ENCODE measurements at places on chromosomes 4 and X.

DNA sequence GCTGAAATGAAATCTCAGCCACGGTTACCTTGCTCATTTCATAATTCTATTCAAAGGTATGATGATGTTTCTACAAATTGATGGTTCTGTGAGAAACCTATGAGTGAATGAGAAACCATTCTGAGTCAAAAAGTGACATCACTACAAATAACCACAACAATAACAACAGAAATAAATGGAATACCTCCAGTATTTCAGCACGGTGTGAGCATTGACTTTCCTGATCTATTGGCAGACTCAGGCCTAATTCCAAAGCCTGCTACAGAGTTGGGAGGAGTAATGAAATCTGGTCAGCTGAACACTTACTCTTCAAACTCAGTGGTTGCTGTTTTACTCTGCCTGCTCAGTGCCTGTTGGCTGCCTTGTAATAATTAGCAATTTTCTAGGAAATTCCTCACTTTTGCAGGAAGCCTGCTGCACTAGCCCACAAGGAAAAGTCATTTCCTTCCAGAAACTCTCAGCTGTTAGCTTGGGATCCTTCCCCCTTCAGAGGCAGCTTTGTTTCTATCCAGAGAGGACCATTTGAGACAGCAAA, 18.8 kb upstream of the SYNPO2 start:
- no peak for DNase-seq

DNA sequence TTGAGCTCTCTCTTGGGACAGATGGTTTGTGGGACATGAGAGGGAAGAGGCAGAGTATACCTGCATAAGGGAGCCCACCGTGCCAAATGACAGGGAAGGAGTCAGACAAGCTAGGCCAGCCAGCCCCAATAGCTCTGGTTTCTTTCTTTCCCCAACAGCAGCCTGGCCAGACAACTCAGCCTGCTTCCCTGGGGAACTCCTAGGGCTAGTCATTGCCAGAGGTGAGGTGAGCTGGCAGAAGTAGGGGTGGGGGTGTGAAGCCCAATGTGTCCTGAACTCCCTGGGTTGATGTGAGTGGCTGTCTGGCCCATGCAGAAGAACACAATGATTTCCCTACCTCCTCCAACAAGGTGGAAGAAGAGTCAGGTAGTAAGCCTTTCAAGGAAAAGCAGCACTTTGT, 135.5 kb downstream of the AMMECR1 start:
- DNase-seq: no peak

GRCh38 chr4:61638591-61638990, 438.5 kb downstream of the ADGRL3 start:
- no peak for DNase-seq

DNA sequence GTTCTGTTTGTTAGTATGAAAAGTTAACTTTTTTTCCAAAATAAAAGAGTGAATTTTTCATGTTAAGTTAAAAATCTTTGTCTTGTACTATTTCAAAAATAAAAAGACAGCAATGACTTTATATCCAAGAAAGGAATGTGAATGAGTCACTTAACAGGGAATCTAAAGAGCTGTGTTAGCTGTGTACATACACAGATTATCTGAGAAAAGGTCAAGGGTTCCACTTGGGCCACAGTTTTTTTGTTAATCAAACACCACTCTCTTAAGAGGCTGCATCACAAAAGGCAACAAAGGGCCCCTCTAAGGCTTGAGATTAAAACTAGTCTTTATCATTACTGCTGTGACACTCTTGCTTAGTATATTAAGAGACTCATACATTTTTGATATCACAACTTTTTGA, 82.1 kb downstream of the FIP1L1 start:
- DNase-seq: no peak

GRCh38 chr4:2411786-2412510, 6.5 kb downstream of the ZFYVE28 start:
- peak; percentile 43 for DNase-seq

Measured in stimulated activated CD4-positive, alpha-beta T cell treated with anti-CD3 and anti-CD28 coated beads, Interleukin-1b, Interleukin-23, amount 100 ng/mL, for 48 hours (primary cell).